ENCODE measurements at places on chromosomes 7 and 10.

- DNase-seq: no peak
Measured at GRCh38 chr7:28182071-28182471, 1.5 kb upstream of the JAZF1 start.

GRCh38 chr10:614790-615582, 74.5 kb downstream of the DIP2C start:
- no peak for DNase-seq

DNA sequence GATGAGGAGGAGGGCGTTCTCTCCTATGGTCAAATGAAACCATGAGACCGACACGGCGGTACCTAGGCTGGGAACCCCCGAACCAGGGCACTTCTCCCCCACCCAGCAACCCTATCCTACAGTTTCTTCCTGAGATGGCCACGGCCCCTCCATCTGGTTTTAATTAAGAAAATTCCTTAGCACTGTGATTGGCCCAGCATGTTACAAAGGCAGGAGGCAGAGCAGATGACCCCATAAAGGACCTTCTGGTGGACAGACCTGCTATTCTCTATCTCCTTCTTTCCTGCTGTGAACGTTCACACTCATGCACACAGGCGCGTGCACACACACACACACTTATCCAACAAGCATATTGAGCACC, 129.4 kb downstream of the RGS10 start:
- DNase-seq: no peak

GRCh38 chr10:69892816-69893215, 91.1 kb downstream of the COL13A1 start:
- DNase-seq: no peak

DNA sequence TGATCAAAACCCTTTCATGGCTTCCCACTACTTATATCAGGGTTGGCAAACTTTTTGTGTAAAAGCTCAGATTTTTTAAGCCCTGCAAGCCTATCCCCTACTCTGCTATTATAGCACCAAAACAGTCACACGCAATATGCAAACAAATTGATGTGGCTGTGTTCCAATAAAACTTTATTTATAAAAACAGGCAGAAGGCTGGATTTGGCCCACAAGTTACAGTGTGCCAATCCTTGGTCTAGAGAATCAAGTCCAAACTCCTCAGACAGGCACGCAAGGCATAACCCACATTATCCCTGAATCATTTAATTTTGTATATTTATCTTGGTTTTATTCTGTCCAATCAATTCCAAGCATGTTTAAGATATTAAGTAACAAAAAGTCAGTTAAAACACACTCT, 71.9 kb downstream of the SGMS1 start:
- DNase-seq: no peak

DNA sequence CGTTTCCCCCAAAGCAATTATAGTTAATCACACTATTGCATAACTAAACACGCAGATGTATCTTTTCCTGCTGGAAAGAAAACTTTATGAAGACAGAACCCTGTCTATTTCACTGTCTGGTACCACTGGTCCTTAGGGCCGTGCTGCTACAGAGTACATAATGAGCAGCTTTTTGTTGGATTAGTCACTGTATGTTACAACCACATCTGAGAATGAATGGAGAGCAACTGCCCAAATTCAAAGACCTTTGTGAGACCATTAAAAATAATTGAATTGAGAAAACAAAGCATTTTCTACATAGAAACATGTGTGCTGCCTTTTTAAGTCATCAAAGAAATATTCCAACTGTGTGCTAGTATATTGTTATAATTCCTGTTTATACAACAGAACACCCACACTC, 111.3 kb upstream of the SORCS1 start:
- no peak for DNase-seq

GRCh38 chr10:29316308-29317026, 27.6 kb downstream of the LYZL1 start:
- no peak for DNase-seq

DNA sequence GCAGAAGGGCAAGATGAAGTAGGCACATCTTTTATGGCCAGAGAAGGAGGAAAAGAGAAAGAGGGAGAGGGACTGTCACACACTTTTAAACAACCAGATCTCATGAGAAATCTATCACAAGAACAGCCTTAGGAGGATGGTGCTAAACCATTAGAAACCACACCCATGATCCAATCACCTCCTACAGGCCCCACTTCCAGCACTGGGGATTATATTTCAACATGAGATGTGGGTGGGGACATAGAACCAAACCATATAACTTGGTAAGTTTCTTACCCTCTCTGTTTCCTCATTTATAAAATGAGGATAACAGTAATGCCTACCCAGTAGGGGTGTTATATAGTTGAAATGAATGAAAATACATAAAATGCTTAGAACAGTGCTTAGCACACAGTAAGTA, 66.0 kb downstream of the CHCHD3 start:
- DNase-seq: no peak

GRCh38 chr10:108911814-108912541, 1011.3 kb downstream of the XPNPEP1 start:
- DNase-seq: no peak

- no peak for DNase-seq
Measured at GRCh38 chr7:134419875-134420274, 39.0 kb downstream of the AKR1B1 start.

- no peak for DNase-seq
Measured at GRCh38 chr7:66157060-66157459, 42.4 kb downstream of the CRCP start.

- no peak for DNase-seq
Measured at GRCh38 chr7:20019757-20020432, 197.3 kb downstream of the MACC1 start.

DNA sequence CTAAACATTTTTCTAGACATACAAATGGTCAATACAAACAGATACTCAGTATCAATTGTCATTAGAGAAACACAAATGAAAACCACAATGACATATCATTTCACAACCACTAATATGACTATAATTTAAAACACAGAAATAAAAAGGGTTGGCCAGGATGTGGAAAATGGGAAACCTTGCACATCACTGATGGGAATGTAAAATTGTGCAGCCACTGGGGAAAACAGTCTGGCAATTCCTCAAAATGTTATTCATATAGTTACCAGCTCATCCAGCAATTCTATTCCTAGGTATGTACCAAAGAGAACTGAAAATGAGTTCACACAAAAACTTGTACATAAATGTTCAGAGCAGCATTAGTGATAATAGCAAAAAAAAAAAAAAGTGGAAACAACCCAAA, 106.1 kb upstream of the LRRTM3 start:
- no peak for DNase-seq

DNA sequence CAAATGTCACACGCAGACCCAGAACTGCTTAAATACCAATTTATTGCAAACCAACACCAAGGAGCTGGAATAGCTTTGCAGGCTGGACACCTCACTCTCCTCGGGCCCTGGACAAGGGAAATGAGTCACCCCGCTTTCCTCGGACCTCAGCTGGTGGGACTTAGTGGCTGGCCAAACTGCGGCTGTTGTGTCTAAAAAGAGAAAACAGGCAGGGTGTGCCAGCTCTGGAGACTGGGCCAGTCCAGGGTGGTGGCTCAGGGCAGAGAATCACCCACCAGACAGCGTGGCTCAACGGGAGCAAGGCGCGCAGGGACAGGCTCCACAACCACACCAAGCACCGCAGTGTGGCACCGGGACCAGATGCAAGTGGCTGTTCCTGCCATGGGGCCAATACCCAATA, 58.2 kb upstream of the CAMK2B start:
- no peak for DNase-seq

DNA sequence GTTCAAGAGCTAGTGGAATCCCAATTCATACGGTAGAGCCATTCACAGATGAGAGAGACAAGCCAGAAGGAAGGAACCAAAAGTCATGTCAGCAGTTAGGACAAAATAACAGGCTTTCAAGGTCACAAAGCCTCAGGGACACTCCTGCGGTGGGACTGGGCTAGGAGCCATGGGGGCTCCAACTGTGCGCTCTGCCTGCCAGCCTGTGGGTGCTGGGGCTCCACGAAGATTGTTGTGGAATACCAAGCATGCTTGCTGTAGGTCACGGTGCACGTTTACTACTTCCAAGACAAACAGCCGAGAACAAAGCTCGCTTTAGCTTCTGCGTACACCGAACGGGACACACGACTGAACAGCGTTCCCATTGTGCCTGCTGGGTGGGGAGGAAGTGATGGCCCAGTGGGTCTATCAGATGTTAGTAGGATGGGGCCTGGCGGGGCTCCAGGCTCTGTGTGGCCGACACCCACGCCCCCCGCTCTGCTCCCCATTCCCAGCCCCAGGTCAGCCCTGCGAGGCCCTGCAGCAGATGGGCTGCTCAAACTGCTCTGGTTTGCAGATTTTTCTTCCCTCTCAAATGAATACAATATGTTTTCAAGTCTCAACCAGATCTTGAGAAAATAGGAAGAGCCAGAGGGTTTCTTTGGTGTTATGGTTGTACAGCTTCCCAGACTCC, 158.9 kb downstream of the EGFR start:
- DNase-seq: no peak

- DNase-seq: no peak
Measured at GRCh38 chr10:31678575-31679516, 249.8 kb downstream of the ARHGAP12 start.

DNA sequence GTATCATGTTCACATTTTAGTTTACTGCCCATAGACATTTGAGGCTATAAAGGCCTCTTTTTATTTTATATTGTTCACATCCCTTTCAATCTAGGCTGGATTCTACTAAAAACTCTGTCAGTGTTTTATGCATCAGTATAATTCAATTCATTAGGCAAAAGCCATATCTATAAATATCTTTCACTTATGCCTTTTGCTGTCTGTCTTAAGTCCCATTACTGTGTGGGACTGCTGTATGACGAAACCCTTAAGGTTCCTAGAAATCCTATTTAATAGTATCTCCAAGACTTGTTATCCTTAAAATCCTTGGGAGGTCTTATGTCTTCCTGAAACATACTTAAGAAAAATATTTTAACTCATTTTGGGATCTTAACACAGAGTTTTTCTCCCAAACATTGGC, 139.2 kb downstream of the HGF start:
- DNase-seq: no peak

DNA sequence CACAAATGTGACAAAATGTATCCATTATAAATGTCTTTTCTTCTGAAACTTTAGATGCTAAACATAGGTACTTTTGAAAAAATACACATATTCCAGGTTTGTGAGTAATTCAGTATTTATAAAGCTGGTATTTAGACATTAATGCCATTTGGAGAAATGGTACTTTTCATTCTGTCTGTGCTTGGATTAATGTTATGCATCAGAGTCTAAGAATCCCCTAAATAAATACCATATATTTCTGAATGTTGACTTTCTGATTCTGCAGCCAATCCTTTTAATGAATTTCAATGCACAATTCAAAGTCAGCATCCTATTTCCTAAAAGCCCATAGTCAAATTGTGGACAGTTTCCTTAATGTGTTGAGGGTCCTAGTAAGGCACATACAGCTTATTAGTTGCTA, 145.0 kb downstream of the DKK1 start:
- no peak for DNase-seq
